ENCODE measurements at places on chromosomes 6 and 20.

DNA sequence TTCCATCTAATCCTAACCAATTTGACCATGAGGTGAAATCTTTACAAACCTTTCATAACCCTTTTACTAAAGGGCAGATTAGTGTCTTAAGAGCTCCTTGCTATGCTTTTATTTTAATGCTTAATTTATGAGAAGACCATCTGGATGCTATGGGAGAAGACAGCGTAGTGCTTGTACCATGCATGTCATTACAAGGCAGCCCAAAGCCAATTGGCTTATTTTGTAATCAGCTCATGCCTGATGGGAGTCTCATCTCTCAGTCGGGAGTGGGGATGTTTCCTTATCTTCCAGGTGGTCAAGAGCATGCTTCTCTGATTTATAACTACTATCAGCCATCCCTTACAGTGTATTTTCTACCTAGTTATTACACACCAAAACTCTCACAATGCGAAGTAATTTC is 304.7 kb downstream of the FARS2 start:
- DNase-seq: no peak

DNA sequence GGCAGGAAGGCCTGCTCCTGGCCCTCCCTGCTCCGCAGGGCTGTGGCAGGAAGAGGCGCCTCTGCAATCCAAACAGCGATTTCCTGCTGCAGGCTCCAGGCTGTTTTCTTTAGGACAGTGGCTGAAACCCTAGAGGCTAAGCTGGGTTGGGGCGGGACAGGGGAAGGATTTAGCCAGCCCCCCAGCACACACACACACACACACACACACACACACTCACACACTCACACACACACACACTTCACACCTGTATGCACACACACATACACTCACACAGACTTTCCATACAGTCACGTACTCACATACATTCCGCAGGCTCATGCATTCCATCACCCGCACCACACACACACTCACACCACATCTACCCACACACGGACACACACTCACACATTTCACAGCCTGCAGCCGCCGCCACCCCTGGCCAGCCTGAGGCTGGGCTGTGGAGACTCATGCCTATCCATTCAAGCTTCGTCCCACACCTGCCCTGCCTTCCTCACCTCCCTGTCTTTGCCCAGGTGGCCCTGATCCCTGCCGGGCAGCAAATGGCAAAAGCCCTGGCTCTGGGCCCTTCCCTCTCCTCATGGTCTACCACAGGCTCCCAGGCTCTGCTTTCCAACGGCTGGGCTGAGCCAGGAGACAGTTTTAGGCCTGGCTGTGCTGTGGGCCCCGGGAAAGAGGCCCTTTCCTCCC is 17.9 kb downstream of the MDFI start:
- no peak for DNase-seq

DNA sequence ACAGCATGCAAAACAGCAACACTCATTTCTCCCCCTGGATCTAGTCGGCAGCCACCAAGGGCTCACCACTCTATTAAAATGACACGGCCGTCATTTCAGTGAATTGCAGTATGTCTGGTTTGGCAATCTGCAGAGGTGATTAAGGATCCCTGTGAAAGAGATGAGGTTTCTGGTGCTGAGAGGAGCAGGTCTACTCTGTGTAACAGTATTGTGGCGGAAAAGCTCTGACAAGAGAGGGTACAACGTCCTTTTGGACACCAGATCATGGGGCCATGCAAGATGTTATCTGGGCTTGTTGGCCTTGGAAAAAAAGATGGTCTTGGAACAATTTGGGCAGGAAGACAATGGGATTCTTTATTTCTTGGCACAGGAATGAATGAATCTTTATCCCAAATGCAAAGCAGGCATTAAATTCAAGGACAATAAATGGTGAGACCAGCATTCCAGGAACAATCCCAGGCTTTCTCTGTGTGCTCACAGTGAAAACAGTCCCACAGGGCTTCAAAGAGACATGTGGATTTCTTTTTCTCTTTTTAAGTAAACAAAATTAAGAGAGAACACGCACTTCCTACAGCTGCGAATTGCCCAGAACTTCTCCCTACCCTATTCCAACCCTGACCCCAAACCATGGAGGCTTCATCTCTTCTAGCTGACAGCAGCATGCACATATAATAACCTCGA is 33.7 kb upstream of the ADGRF1 start:
- DNase-seq: no peak

- DNase-seq: peak; percentile 32
Observed at GRCh38 chr6:24768361-24768760, 6.4 kb upstream of the GMNN start.

All from hematopoietic multipotent progenitor cell treated with erythropoietin and hydrocortisone succinate and interleukin-3 and kit ligand, for 6 days (in vitro differentiated cells).